Kidney (tissue), 22 donors: ENCODE measurements at places on chromosomes 16 and 17. TPM values are rescaled to one million over a fixed set of nuclear protein-coding genes. Genes with fewer than 3 reads are reported as not detected.

The ST6GALNAC1 gene
- 0.31 TPM for total RNA-seq

The FSCN2 gene
- total RNA-seq: 3.8 TPM

The RNF43 gene
- 9.5 TPM for total RNA-seq

The HSD17B1 gene
- 0.31 TPM for total RNA-seq

The PRR35 gene
- total RNA-seq: 1.8 TPM

GRCh38 chr17:81340607-81341515, 45.8 kb upstream of the SLC38A10 start:
- H3K4me1 ChIP-seq: no peaks in the 10 kb centered on the region
- DNase-seq: peak; percentile 84
- H3K4me3 ChIP-seq: no peak overlapping the region
- no peaks in the 10 kb centered on the region for H3K27me3 ChIP-seq
- H3K27ac ChIP-seq: peak overlapping the region; percentile 94
- H3K36me3 ChIP-seq: no peaks in the 10 kb centered on the region

DNA sequence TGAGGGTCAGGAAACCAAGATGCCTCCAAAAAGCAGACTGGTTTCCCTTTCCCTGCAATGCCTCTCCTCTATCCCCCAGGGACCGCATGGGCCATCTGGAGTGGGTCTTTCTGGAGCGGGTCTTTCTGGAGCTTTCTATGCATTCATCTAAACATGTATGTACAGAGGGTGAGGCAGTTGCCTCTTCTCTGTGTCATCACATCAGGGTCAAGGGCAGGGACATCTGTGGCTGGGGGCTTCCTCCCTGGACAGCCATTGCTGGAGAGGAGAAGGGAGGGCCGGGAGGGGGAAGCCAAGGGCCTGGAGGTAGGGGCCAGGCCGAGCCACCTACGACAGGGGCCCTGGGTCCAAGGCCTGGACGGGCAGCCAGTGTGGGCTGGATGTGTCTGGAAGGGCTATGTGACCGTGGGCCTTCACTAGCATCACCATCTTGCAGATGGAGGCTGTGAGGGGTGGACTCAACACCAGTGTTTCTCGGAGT, 840 bp downstream of the ADCY7 start:
- H3K4me1 ChIP-seq: peaks cover 2% of the 10 kb centered on the region
- no peak overlapping the region for H3K4me3 ChIP-seq
- no peak overlapping the region for H3K27ac ChIP-seq
- H3K27me3 ChIP-seq: no peaks in the 10 kb centered on the region

DNA sequence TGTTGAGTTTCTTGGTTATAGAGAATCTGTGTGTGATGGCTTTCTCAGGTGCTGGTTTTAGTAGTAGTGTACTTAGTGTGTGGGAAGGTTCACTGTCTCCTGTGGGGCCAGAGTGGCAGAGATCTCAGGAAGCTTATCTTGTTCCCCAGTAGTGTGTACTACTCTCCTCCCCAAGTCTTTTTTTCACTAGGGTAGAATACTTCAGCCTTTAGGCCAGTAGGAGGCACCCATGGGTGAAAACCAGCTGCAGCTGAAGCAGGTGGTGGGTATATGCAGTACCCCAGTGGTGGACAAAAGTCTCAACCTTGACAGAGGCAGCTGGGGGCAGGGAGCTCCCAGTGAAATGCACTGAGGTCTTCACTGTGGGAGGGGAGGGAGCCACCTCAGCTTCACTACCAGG, 109.9 kb downstream of the PHKB start:
- no peaks in the 10 kb centered on the region for H3K27me3 ChIP-seq
- no peak overlapping the region for H3K27ac ChIP-seq
- DNase-seq: no peak
- H3K4me1 ChIP-seq: no peaks in the 10 kb centered on the region
- no peaks in the 10 kb centered on the region for H3K36me3 ChIP-seq
